ENCODE measurements at places on chromosomes 1 and 21.

DNA sequence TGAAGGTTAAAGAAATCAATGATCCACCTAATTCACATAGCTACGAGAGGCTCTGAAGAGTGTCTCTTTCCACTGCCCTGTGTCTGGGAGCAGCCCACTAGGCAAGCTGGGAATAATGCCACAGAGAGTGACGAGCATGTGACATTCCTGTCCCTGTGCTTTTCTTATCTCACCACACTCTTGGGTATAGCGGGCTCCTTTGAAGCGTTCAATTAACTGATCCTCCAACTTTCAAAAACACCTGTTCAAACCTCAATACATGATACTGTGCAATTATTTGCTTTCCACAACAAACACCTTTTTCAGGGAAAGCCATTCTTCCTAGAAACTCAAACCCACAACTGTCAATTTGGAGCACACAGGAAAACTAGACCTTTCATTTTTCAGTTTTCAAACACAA is 43.4 kb downstream of the PLPP3 start:
- DNase-seq, result no peak

- no peak for DNase-seq
Measured at GRCh38 chr1:164635803-164636731, 77.1 kb downstream of the PBX1 start.

GRCh38 chr1:220300442-220301121 is 28.3 kb upstream of the RAB3GAP2 start:
- peak; percentile 52 for DNase-seq

DNA sequence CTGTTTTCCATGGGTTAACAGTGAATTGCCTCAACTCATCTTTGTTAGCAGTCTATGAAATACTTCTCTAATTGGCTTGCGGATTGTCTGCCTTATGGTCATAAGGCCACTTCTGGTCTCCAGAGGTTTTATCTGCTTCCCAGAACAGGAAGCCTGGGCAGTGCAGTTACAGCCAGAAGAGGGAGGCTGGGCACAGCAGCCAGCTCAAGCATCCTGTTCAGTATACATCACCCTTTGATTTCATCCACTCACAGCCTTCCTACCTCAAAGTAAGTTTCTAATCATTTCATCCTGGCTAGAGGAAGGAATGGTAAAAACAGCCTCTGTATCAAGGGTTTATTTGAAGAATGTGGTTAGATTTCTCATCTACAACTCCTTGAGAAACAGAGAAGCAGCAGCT is 311.5 kb upstream of the DEPDC1 start:
- DNase-seq, result no peak

Measured in dorsolateral prefrontal cortex (tissue), 122 donors.